Suprapubic skin (tissue), 4 donors: ENCODE measurements at places on chromosomes 5 and 9.

GRCh38 chr5:93586736-93587596 is 3.9 kb downstream of the NR2F1 start:
- no peak for DNase-seq
- no peak overlapping the region for H3K4me3 ChIP-seq
- no peaks in the 10 kb centered on the region for H3K36me3 ChIP-seq
- H3K27me3 ChIP-seq = peaks cover 62% of the 10 kb centered on the region

DNA sequence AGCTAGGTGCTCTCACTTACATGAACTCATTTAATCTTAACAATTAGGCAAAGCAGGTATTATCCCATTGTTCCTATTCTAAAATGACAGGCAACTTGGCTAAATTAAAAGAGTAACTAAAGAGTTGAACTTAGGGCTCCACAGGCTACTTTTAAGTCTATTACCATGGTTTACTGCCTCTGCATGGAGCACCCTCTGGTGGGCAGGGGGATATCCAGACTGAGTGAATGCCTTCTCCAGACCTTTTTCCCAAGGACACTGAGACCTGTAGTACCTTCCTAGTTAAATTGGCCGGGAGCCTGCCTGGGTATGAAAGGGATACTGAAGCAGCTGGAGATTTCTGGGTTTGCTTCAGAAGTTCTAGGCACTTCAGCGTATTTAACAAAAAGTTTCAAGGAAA is 238.1 kb downstream of the ELAVL2 start:
- no peak for DNase-seq
- H3K27me3 ChIP-seq = no peaks in the 10 kb centered on the region
- H3K27ac ChIP-seq = no peak overlapping the region
- no peaks in the 10 kb centered on the region for H3K36me3 ChIP-seq

GRCh38 chr9:75088646-75089372 is 495 bp downstream of the OSTF1 start:
- no peaks in the 10 kb centered on the region for H3K27me3 ChIP-seq
- peak overlapping the region; percentile 68 for H3K4me3 ChIP-seq
- H3K36me3 ChIP-seq = no peaks in the 10 kb centered on the region
- DNase-seq = peak; percentile 88

DNA sequence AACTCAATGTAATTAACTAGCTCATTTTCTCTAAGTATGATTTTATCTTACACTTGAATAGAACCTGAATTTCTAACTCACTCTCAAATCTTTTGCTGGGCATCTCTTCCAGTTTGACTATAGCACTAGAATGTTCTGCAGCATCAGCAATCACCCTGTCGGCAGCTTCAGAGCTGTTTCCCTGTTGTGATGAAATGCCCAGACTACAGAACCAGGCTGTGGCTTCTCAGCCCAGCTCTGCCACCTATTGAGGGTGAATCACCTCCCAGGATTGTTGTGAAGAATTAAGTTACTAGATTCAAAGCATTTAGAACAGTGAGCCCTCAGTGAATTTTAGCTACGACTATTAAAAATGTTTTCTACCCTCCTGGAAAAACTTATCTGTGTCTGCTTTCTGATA is 90.4 kb upstream of the ANKRD55 start:
- no peaks in the 10 kb centered on the region for H3K36me3 ChIP-seq
- DNase-seq = no peak
- no peaks in the 10 kb centered on the region for H3K27me3 ChIP-seq
- H3K27ac ChIP-seq = no peak overlapping the region
- peaks cover 11% of the 10 kb centered on the region for H3K4me1 ChIP-seq
- H3K4me3 ChIP-seq = no peak overlapping the region

- no peaks in the 10 kb centered on the region for H3K36me3 ChIP-seq
- H3K27ac ChIP-seq = no peak overlapping the region
- no peak overlapping the region for H3K4me3 ChIP-seq
- no peaks in the 10 kb centered on the region for H3K27me3 ChIP-seq
- no peak for DNase-seq
- no peaks in the 10 kb centered on the region for H3K4me1 ChIP-seq
Observed at GRCh38 chr5:35656721-35657120, 39.1 kb downstream of the SPEF2 start.

GRCh38 chr5:102701748-102702147 is 53.4 kb upstream of the PAM start:
- H3K27ac ChIP-seq = no peak overlapping the region
- DNase-seq = no peak
- no peaks in the 10 kb centered on the region for H3K4me1 ChIP-seq
- no peak overlapping the region for H3K4me3 ChIP-seq

GRCh38 chr5:32539981-32540845 is 45.1 kb upstream of the SUB1 start:
- DNase-seq = no peak
- no peak overlapping the region for H3K27ac ChIP-seq
- no peaks in the 10 kb centered on the region for H3K36me3 ChIP-seq
- H3K4me3 ChIP-seq = no peak overlapping the region
- no peaks in the 10 kb centered on the region for H3K4me1 ChIP-seq

DNA sequence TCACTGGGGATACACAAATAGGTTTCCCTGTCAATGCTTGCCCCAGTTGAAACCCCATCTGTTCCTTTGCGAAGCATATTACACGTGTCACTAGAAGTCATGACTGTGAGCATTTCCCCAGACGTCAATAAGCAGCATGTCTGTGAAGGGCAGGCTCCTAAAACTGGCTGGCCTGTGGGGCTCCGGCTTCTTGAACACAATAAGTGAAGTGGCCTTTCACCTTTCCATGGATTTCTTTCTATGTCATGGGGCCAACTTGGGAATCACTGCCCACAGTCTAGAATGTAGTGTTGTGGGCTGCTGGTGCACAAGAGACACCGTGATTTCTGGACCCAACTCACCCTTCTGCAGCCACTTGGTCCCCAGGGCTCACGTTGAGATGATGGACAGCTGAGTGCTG is 60.4 kb upstream of the CTSL start:
- H3K4me1 ChIP-seq = no peaks in the 10 kb centered on the region
- no peak overlapping the region for H3K4me3 ChIP-seq
- no peak overlapping the region for H3K27ac ChIP-seq
- H3K27me3 ChIP-seq = no peaks in the 10 kb centered on the region
- H3K36me3 ChIP-seq = peaks cover 9% of the 10 kb centered on the region

GRCh38 chr5:119328753-119329602 is 26.8 kb upstream of the TNFAIP8 start:
- H3K27me3 ChIP-seq = no peaks in the 10 kb centered on the region
- DNase-seq = no peak
- no peak overlapping the region for H3K4me3 ChIP-seq
- peak overlapping the region; percentile 23 for H3K27ac ChIP-seq
- peaks cover 55% of the 10 kb centered on the region for H3K4me1 ChIP-seq
- H3K36me3 ChIP-seq = no peaks in the 10 kb centered on the region

GRCh38 chr5:176596689-176597416 is 13.1 kb downstream of the GPRIN1 start:
- H3K4me1 ChIP-seq = no peaks in the 10 kb centered on the region
- DNase-seq = no peak
- no peak overlapping the region for H3K27ac ChIP-seq
- no peaks in the 10 kb centered on the region for H3K36me3 ChIP-seq

DNA sequence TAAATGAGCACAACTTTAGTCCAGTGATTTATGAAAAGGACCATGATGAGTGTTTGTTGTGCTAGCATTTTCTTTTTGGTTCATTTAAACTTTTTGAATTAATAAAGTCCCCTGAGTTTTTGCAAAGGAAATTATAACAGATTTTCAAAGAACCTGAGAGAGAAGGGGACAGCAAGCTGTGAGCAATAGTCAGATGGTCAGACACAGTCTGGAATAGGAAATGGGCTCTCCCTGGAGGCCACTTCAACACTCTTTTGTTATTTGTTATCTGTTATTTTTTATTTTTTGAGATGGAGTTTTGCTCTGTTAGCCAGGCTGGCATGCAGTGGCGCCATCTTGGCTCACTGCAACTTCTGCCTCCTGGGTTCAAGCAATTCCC is 171.1 kb downstream of the ARHGEF28 start:
- H3K36me3 ChIP-seq = no peaks in the 10 kb centered on the region
- peaks cover 13% of the 10 kb centered on the region for H3K4me1 ChIP-seq
- no peak overlapping the region for H3K27ac ChIP-seq
- no peaks in the 10 kb centered on the region for H3K27me3 ChIP-seq
- no peak overlapping the region for H3K4me3 ChIP-seq

DNA sequence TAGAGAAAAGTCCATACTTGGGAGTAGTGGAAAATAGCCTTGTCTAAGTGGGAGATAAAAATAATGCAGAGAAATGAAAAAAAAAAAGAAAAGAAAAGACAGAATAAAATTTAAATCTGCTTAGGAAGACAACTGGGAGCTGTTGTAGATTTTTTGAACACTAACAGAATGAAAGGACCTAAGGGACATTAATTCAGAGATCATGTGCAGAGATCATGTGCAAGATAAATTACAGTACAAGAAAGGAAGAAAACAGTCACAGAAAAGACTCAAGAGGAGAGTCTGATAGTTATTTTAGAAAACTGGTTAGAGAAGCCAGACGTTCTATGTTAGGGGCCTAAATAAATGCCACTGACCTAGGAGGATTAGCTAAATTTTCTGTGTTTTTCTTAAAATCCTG is 1226.8 kb upstream of the NUDT12 start:
- no peaks in the 10 kb centered on the region for H3K27me3 ChIP-seq
- no peaks in the 10 kb centered on the region for H3K4me1 ChIP-seq
- H3K36me3 ChIP-seq = no peaks in the 10 kb centered on the region
- no peak overlapping the region for H3K27ac ChIP-seq

- DNase-seq = no peak
- H3K4me3 ChIP-seq = no peak overlapping the region
Observed at GRCh38 chr5:61816585-61817450, 484.8 kb downstream of the ZSWIM6 start.

DNA sequence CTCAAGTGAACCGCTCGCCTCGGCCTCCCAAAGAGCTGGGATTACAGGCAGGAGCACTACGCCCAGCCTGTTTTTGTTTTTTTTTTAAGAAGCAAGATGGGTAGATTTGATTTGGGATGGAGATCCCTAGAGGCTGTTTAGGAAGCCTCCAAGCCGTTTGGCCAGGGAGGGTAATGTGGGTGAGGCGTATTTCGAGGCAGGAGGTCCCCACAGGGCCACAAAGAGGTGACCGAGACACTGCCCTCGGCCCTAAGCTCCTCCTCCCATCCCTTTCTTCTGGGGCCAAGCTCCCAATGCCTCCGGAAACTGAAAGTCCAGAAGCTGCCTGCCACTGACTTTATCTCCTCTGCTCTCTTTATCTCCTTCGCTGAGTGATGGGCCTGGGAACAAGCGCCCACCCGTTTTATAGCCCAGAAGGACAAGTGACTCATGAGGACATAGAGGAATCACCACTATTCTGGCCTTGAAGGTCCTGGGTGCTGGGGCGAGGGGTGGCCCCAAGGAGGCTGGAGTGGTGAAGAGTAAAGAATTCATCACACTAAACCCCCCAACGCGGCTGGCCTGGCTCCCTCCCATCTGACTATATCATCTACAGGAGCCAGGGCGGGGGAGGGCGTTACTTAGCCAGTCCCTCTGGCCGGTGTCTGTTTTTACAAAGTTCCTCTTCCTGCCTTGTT is 2.0 kb upstream of the RALGDS start:
- H3K4me3 ChIP-seq = no peak overlapping the region
- no peaks in the 10 kb centered on the region for H3K27me3 ChIP-seq
- peak; percentile 83 for DNase-seq

- H3K36me3 ChIP-seq = no peaks in the 10 kb centered on the region
- H3K4me1 ChIP-seq = no peaks in the 10 kb centered on the region
- H3K27ac ChIP-seq = no peak overlapping the region
- no peak overlapping the region for H3K4me3 ChIP-seq
Observed at GRCh38 chr5:124761010-124761409, 14.6 kb upstream of the ZNF608 start.

DNA sequence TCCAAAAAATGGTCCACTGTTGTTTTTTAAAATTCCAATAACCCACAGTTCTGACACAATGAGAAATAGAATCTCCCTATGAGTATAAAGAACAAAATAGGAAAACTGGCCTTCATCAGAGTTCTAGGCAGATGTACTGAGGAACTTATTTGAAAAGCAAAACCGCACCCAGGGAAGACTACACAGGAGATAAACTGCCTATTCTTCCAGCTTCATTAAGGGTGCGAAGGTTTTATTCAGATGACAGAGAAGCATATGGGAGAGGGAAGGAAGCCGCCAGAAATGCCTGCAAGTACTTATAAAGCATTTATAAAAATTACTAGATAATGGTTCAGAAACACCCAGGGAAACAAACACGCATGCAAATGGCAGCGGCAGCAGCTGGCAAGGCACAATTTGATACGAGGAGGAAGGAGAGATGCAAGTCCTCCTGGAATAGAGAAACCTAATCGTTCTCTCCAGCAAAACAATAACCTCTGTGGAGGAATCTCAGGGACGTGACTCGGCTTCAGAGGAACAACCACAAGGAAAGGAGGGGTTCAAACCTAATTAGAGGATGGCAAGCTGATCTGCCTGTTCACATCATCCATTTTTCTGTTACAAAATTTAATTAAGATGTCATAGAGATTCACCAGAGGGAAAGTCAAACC is 9.0 kb downstream of the TTLL11 start:
- H3K4me3 ChIP-seq = no peak overlapping the region
- no peaks in the 10 kb centered on the region for H3K4me1 ChIP-seq
- no peak for DNase-seq
- no peak overlapping the region for H3K27ac ChIP-seq
- no peaks in the 10 kb centered on the region for H3K36me3 ChIP-seq

- DNase-seq = no peak
- H3K4me3 ChIP-seq = no peak overlapping the region
- H3K36me3 ChIP-seq = no peaks in the 10 kb centered on the region
Observed at GRCh38 chr9:94010980-94011533, 55.9 kb upstream of the BARX1 start.

- H3K27ac ChIP-seq = no peak overlapping the region
- H3K4me1 ChIP-seq = peaks cover 36% of the 10 kb centered on the region
- H3K27me3 ChIP-seq = no peaks in the 10 kb centered on the region
- peak; percentile 74 for DNase-seq
Observed at GRCh38 chr9:137460363-137461315, 1.5 kb upstream of the NSMF start.

GRCh38 chr5:175861337-175862130 is 9.8 kb upstream of the CPLX2 start:
- no peak for DNase-seq
- peaks cover 2% of the 10 kb centered on the region for H3K27me3 ChIP-seq
- H3K36me3 ChIP-seq = no peaks in the 10 kb centered on the region
- no peak overlapping the region for H3K4me3 ChIP-seq

GRCh38 chr5:76402886-76403765 is at the start of gene IQGAP2:
Gene IQGAP2, plus strand, starts transcription at chr5:76403285. Its CDS starts 261 bp downstream, at chr5:76403546.
- peak; percentile 84 for DNase-seq
- H3K27me3 ChIP-seq = peaks cover 4% of the 10 kb centered on the region
- peak within 1 kb of the TSS; percentile 70 for H3K4me3 ChIP-seq
- H3K27ac ChIP-seq = peak within 1 kb of the TSS; percentile 84

DNA sequence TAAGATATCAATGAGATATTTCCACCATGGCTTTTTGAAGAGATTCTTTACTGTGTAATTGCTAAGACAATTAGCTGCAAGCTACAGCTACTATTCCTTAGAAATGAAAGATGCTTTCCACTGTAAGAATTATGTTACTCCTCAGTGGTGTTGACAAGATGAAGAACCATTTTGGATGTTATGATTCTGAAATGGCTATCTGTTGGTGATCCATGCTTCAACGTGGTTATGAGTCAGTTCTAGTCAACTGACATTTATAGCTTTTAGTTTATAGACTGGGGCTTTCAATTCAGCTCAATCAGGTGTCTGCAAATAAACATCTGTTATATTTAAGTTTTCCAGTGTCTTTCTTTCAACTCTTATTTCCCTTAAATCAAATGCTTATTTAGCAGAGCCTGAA is 93.7 kb downstream of the SGCD start:
- H3K36me3 ChIP-seq = no peaks in the 10 kb centered on the region
- H3K4me3 ChIP-seq = no peak overlapping the region
- no peaks in the 10 kb centered on the region for H3K4me1 ChIP-seq
- H3K27ac ChIP-seq = no peak overlapping the region
- no peaks in the 10 kb centered on the region for H3K27me3 ChIP-seq
